NCI-H1694 (cell line): ENCODE measurements at places on chromosomes 13 and 19.

DNA sequence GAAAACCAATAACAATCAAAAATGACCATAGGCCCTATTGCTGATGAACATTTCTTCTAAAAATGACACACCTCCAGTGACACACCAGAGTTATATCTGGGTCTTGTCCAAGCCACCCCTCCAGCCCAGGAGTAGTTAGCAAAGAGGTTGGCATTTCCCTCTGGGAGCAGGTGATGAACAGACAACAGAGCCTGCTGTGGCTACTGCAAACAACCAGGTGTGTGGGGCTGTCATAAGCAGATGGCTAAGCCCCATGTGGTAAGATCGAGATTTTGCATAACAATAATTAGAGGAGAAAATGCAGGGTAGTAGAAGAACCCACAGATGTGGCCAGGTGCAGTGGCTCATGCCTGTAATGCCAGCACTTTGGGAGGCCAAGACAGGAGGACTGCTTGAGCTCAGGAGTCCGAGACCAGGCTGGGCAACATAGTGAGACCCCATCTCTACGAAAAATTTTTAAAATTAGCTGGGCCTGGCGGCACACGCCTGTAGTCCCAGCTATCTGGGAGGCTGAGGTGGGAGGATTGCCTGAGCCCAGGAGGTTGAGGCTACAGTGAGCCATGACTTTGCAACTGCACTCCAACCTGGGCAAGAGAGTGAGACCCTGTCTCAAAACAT lies 5.0 kb downstream of the XRCC1 start:
- no peak for DNase-seq

GRCh38 chr19:46951171-46951986 lies 68.3 kb upstream of the NPAS1 start:
- no peak for DNase-seq

- no peak for DNase-seq
Measured at GRCh38 chr13:85266771-85267170, 532.4 kb downstream of the SLITRK6 start.

DNA sequence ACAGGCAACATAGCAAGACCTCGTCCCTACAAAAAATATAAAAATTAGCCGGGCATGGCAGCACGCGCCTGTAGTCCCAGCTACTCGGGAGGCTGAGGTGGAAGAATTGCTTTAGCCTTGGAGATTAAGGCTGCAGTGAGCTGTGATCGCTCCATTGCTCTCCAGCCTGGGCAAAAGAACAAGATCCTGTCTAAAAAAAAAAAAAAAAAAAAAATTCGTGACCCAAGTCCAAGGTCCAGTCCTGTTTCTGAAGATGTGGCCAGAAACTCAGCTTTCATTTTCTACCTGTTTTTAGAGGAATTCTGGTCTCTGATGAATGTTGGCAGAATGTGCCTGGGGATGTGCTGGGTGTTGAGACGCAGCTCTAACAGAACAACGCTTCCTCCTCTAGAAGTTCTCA lies 1.9 kb upstream of the PGPEP1 start:
- DNase-seq: no peak

DNA sequence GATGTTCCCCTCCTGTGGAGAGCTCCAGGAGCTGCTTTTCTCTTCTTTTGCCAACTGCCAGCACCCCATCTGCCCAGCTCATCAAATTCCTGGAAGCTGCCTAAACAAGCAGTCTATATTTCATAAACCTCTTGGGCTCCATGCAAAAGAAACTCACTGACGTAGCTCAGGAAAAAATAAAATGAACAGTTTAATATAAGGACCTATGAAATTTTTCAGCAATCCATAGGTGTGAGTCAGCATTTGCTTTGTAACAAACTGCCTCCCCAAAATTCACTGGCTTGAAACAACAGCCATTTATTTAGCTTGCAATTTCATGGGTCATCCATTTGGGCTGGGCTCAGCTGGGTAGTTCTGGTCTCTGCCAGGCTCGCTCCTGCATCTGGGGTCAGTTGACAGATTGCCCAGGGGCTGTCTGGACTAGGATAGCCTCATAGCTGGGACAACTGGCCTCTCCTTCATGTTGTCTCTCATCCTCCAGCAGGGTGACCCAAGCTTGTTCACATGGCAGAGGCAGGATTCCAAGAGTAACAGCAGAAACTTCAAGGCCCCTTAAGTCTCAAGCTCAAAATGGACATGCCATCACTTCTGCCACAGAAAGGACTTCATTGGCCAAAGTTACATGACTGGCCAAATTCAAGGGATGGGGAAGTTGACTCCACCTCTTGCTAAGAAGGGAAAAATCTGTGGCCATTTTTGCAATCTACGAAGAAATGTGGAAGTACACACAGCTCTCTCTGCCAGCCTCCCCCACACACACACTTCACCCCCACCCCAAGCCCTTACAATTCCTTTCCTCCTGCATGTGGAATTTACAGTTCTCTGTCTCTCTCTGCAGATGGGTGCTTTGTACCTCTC lies 7.9 kb upstream of the PVR start:
- DNase-seq: no peak

GRCh38 chr13:112251930-112252585 lies 124.1 kb upstream of the SPACA7 start:
- no peak for DNase-seq

GRCh38 chr13:91313103-91313502 lies 34.4 kb upstream of the MIR17HG start:
- no peak for DNase-seq
